Stimulated activated naive CD4-positive, alpha-beta T cell (primary cell): ENCODE measurements at places on chromosomes 3 and 15.

DNA sequence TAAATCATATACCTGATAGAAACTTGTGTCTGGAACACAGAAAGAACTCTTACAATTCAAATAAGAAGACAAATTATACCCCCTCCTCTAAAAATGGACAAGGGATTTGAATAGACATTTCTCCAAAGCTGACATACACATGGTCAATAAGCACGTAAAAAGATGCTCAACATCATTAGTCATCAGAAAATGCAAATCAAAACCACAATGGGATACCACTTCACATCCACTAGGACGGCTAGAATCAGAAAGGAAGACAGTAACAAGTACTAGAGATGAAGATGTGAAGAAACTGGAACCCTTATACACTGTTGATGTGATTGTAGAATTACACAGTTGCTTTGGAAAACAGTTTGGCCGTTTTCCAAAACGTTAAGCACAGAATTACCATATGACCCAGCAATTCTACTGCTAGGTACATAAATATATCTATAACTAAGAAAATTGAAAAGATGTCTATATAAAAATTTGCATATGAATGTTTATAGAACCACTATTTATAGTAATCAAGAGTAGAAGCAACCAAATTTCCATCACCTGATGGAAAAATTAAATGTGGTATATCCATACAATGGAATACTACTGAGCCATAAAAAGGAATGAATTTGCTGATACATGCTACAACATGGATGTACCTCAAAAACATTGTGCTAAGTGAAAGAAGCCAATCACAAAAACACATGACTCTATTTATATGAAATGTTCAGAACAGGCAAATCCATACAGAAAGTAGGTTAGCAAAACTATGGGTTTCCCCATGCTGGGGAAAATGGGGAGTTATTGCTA is 60.8 kb downstream of the GREM1 start:
- no peak for DNase-seq

- no peak for DNase-seq
Measured at GRCh38 chr15:62564886-62565633, 400.0 kb upstream of the C2CD4B start.

- DNase-seq = no peak
Measured at GRCh38 chr3:6287088-6287875, 573.6 kb upstream of the GRM7 start.

- DNase-seq = no peak
Measured at GRCh38 chr3:113663324-113663750, 33.1 kb downstream of the USF3 start.

- DNase-seq = no peak
Measured at GRCh38 chr3:156483002-156483401, 71.9 kb downstream of the SSR3 start.

DNA sequence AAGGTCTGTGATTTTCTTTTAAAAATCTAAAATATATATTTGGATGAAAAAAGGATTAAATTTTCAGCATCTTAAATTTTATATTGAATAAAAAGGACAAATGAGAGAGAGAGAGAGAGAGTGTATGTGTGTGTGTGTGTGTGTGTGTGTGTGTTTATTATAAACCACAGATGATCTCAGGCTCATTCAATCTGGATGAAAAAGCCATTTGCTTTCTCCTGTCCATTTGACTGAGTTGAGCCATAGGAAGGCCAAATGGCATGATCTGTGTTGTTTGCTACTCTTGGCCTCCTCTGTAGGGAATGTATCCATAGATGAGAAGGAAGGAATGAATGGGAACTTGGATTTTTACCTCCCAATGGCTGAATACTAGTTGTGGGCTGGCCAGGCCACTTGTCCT is 92.5 kb upstream of the MEX3B start:
- no peak for DNase-seq

DNA sequence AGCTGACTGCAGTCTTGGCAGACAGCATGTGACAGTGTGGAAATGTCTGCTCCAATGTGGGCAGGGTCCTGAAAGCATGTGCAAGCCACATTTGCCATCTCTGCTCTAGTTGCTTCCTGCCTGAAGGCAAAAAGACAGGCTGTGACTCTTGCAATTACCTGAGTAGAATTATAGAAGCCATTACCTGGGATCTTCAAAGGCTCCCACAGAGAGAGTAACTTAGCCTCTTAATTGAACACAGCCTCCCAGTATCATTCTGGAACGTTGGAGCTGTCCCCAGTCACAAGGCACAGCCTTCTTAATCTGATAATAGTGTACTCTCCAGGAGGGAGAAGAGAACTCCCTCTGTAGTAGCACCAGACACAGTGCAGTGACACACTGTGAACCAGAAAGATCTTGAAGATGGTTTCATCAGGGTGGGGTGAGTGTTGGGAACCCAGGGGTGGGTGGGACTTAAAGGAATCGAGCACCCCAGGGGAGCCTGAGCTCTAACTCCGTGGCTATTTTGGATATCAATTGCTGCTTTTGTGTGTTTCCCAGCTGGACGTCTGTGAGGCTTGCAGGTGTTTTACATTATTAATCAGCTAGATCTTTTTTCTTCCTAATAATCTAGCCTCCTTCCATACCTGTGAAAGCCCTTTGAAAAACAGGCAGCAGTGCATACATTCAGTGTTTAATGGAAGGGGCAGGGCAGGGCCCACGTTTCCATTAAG is 40.6 kb upstream of the GLCE start:
- no peak for DNase-seq

GRCh38 chr3:39812537-39812936 is 3.1 kb downstream of the MYRIP start:
- DNase-seq = no peak

DNA sequence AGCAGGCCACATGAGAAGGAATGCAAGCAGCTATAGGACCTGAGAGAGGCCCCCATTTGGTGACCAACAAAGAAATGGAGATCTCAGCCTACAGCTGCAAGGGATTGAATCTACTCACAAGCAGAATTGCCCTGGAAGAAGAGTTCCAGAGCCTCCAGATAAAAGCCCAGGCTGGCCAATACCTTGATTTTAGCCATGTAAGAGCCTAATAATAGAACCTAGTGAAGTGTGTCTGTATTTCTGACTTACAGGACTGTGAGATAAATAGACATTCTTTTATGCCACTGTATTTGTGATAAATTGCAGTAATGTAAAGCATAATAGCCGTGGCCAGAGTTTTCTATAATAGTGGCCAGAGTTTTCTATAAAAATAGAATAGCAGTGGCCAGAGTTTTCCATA is 254.6 kb downstream of the PYDC2 start:
- no peak for DNase-seq

- no peak for DNase-seq
Measured at GRCh38 chr3:101932326-101933068, 83.2 kb downstream of the NFKBIZ start.

DNA sequence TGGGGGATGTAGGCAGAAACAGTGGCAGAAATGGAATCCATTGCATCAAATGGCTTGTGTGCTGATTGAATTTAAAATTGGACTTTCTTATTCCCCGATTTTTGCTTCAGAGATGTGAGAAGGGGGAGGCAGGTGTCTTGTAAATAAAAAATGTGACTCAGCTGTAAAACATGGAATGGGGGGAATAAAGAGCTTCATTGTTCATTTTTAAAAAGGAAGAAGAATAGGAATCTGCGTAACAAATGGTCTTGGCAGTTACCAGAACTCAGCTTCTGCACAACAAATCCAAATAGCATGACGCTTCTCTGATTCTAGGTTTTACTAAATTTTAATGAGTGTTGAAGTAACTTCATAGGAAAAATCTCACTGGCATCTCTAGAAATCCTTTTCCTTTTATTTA is 323.9 kb upstream of the GBE1 start:
- DNase-seq = no peak

GRCh38 chr3:173660645-173661299 is 263.2 kb downstream of the NLGN1 start:
- DNase-seq = no peak

GRCh38 chr3:34683851-34684250 is 885.4 kb downstream of the PDCD6IP start:
- DNase-seq = peak; percentile 2

- DNase-seq = no peak
Measured at GRCh38 chr3:168659015-168659414, 563.3 kb upstream of the GOLIM4 start.

- no peak for DNase-seq
Measured at GRCh38 chr3:80550174-80550573, 782.4 kb upstream of the ROBO1 start.

- peak; percentile 4 for DNase-seq
Measured at GRCh38 chr3:72288955-72289691, 504.2 kb upstream of the PROK2 start.

GRCh38 chr15:58340176-58340575 is 91.6 kb upstream of the LIPC start:
- DNase-seq = no peak

GRCh38 chr15:44763848-44764247 is 27.5 kb downstream of the TRIM69 start:
- no peak for DNase-seq

GRCh38 chr3:18225709-18226108 is 199.4 kb downstream of the SATB1 start:
- DNase-seq = no peak
